Stimulated activated CD8-positive, alpha-beta memory T cell treated with anti-CD3 and anti-CD28 coated beads, Interleukin-2, amount 100 ng/mL, for 1 hour (primary cell): ENCODE measurements at places on chromosomes 12 and 14.

DNA sequence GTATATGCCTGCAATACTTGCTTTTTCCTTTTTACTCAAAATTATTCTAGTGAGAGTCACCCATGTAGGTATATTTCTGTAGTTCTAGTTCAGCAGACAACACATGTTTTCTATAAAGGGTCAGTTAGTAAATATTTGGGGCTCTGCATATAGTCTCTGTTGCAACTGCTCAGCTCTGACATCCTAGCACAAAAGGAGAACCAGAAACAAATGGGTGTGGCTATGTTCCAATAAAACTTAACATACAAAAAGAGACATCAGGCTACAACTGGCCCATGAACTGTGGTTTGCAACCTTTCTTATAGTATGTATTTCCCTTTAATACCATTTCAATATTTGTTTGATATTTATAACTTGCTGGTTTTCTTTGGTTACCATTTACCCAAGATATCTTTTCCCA is 11.9 kb downstream of the NT5DC3 start:
- no peak for DNase-seq

- no peak for DNase-seq
These were observed 31.1 kb upstream of the DUSP6 start for GRCh38 chr12:89383235-89384049.

GRCh38 chr14:92487513-92488133 is 26.0 kb upstream of the RIN3 start:
- DNase-seq, result no peak

GRCh38 chr12:5170844-5171243 is 127.2 kb downstream of the KCNA5 start:
- no peak for DNase-seq

DNA sequence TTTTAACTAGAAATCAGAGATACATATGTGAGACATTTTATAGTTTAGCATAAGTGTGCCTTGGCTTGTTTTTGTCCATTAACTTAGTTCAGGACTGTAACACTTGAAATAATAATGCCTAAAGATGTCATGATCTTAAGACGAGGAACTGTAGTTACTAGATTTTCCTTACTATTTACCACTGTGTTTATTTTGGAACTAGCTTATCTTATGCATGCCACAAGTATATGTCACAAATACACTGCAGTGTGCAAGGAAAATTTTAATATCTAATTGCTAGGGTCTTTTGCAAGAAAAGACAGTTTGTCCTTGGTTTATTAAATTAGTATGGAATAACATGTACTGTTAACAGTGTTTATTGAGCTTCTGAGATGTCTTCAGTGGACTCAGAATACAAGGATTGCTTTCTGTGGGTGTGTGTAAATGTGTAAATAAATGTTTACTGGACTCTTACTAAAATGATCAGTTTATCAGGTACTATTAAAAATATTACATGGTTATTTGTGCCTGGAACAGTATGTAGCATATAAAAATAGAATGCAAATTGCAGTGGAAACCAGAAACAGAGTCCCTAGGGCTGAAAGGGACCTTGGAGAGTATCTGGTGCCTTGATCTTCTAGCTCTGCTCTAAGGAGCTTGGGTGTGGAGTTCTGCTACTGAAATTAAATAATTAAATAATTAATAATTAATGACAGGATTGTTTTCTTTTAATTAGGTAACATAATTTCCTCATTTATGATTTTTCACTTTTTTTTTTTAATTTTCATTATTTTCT is 58.1 kb downstream of the FGD4 start:
- no peak for DNase-seq

- DNase-seq, result no peak
These were observed 36.6 kb downstream of the SENP1 start for GRCh38 chr12:48069241-48069640.

DNA sequence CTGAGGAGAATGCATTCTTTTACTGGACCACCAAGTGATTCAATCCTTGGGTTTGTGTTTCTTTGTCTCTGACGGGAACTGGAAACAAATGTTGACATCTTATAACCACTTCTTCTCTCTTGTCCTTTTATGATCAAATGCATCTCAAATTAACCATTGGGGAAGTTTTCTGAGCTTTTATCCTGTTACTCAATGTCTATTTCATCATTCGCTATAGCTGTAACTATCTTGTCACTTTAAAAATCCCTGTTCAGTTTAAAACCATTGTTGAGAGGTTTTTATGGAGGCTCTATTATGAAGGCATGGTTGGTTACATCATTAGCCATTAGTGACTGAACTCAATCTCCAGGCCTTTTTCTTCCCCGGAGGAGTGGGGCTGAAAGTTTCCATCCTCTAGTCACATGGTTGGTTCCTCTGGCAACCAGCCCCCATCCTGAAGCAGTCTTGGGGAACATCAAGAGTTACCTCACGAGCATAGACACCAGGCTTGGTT is 2.7 kb upstream of the CLEC6A start:
- no peak for DNase-seq

DNA sequence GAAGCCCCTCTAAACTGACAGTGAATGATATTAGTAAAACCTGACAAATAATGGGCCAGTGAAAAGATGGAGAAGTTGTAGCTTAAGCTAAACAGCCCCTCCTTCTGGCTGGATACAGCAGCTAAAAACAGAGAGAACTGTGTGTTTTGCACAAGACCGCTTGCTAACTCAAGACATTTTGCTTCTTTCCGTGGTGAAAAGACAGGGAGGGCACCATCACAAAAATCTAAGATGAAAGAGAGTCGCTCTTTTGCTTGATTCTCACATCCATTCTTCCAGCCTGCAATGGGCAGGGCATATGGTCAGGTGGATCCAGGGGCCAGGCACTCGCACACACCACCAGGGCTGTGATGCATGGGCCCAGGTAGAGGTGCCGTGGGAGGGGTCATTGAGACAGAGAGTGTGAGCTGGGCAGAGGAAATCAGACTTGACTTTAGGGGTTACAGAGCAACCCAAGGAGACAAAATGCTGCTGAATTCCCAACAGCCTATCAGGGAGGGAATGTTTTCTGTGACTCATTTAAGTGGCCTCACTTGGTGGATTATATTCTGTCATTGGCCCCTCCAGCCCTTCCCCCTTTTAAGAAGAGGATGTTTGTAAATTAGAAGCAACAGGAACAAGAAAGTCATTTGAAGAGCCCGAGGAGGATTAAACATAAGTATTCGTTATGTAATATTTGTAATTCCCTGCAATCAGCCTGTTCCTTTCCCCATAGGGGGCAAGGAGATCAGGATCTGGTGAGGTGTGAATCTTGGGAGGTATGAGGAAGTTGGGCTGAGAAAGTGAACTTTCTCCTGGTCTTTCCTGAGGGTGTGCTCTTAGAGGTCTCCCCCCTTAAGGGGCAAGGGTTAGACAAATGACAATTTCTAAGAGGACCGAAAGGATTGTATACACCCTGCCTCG is 12.3 kb downstream of the EMP1 start:
- no peak for DNase-seq

GRCh38 chr12:95412482-95413311 is 61.3 kb upstream of the METAP2 start:
- no peak for DNase-seq

GRCh38 chr12:127060310-127060847 is 1206.6 kb upstream of the TMEM132C start:
- DNase-seq, result no peak

DNA sequence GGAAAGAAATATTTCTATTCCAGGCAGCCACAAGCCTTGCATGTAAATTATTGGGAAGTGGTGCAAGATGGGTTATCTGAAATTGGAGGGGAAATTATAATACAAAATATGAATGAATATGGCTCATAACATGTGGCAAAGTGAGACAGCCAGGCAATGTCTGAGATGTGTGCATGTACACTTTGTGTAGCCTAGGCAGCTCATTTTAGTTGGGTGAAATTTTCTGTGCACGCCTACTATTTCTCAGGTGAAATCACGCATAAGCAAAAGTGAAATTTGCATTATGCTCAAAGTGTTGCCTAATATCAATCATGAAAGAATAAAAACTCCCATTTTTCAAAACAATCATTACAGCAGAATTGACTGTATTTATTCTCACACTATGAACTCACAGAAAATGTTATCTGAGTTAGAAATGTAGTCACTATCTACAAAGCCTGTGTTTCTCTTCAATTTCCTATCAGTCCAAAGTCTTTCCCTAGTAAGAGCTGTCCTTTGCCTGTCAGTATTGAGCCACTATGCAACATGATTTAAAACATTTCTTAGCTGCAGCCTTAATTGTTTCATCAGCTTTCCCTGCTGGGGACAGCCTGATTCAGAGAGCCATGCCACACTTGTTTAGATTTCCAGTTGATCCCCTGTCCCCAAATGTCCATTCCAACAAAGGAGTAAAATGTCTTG is 80.7 kb downstream of the EPS8 start:
- no peak for DNase-seq

GRCh38 chr14:103726474-103726873 is 10.9 kb downstream of the ZFYVE21 start:
- no peak for DNase-seq

DNA sequence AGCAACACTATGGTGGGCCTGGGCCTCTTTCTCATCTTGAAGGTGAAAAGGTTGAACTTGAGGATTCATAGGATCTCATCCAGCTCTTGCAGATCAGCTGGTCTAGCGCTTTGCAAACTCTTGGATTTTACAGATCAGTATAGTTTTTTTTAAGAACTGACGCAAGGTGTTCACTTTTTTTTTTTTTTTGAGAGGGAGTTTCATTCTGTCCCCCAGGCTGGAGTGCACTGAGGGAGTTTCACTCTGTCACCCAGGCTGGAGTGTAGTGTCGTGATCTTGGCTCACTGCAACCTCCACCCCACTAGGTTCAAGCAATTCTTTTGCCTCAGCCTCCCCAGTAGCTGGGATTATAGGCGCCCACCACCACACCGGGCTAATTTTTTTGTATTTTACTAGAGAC is 20.4 kb upstream of the LGMN start:
- DNase-seq, result no peak

DNA sequence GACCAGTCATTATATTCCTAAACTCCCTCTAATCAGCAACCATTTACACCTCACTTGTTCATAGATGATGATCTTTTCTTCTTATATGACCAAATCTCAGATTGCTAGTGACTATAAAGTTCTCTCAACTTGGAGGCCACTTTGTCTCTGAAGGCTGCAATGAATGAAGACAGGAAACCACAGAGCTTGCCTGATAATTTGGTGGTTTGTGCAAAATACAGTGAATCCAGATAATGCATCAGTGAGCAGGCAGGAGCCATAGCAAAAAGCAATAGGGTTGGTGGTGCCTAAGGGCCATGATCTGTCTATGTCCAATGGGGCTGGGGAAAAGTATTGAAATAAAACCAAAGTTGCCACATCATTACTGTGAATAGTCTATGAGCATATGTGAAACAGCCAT is 123.8 kb upstream of the LRFN5 start:
- no peak for DNase-seq

DNA sequence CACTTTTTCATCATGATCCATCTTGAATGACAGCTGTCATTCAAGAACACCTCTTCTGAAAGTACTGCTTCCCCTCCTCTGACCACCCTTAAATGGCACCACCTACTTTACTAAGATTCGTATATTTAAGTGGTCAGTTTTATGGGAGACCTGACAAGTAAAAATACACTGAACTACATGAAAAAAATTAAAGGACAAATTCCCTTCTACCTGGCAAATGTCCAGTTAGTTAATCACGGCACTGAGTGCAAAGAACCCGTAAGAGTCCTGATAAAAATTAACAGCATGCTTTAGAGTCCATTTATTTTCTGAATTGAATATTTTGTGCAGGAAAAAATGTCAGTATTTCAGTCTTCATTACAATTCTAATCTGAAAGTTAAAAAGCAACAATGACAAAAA is 48.7 kb downstream of the SETD3 start:
- no peak for DNase-seq

GRCh38 chr14:51448831-51449670 is 202.7 kb upstream of the FRMD6 start:
- no peak for DNase-seq

- DNase-seq, result no peak
These were observed 24.8 kb upstream of the IFNG-AS1 start for GRCh38 chr12:67964456-67964855.

DNA sequence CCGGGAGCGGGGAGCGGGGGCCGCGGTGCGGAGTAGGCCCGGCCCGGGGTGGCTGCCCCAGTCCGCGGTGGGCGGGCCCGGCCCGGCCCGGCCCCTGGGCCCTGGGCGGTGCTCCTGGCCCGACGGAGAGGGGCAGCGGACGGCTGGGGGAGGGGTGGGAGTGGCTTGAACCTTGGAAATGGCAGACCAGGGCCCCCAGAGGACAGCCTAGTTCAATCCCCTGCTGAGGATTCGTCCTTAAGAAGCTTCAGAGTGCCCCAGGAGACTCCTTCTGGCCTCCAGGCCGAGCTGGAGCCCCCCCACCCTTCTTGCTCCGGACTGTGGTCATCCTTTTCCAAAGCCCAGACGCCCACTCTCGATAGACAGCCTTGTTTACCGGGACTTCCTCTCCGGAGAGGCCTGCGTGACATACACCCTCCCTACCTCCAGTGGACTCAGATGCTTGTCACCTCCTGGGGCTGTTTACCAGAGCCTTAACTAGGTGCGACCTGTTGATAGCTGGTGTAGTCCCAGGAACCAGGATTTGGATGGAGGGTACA is 458 bp downstream of the KHNYN start:
- peak; percentile 22 for DNase-seq

DNA sequence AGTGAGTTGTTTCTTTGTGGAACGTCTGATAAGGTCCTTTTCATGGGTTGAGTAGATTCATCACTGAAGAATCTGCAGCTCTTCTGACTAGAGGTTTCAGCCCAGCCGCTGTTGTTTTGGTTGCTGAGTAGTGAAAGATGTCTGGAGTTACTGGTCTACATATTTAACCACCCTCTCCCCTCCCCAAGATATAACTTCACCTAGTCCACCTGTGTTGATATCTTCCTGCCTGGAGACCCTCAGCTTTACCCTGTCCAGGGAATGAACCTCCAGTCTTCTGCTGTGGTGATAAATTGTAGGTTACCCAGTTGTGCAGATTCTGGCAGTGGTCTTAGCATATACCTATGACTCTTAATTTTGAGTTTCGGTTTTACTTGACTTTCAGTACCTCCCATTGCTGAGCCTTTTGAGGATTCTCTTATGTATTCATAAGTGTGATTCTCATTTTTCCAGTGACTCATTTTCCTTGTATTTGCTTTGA is 62.9 kb downstream of the CCDC91 start:
- DNase-seq, result no peak

GRCh38 chr12:20369305-20370013 is 1.1 kb downstream of the PDE3A start:
- no peak for DNase-seq

GRCh38 chr12:64170024-64170423 is 52.1 kb downstream of the KICS2 start:
- DNase-seq, result no peak

GRCh38 chr12:45762185-45763110 is 32.9 kb downstream of the ARID2 start:
- no peak for DNase-seq
